ENCODE measurements at places on chromosomes 16 and 17.

GRCh38 chr17:64502021-64502420 lies 4.1 kb downstream of the DDX5 start:
- no peak for DNase-seq

DNA sequence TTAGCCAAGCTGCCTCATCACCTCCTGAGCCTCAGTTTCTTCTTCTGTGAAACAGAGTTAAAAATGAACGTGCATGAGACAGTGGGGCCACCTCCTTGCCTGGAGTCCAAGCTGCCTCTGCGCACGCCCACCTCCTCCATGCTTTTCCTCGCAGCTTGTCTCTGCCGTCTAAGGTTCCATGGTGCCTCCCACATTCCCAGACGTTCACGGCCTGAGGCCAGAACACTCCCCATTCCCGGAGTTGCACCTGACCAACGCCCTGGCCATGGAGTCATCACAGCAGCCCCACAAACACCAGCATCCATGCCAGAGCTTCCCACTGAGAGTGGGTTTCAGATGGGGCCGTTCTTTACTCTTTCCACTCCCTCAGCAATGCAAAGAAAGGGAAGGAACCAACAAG lies 183.0 kb upstream of the FOXF1 start:
- no peak for DNase-seq

GRCh38 chr17:73514146-73514863 lies 129.9 kb downstream of the SDK2 start:
- DNase-seq = no peak

DNA sequence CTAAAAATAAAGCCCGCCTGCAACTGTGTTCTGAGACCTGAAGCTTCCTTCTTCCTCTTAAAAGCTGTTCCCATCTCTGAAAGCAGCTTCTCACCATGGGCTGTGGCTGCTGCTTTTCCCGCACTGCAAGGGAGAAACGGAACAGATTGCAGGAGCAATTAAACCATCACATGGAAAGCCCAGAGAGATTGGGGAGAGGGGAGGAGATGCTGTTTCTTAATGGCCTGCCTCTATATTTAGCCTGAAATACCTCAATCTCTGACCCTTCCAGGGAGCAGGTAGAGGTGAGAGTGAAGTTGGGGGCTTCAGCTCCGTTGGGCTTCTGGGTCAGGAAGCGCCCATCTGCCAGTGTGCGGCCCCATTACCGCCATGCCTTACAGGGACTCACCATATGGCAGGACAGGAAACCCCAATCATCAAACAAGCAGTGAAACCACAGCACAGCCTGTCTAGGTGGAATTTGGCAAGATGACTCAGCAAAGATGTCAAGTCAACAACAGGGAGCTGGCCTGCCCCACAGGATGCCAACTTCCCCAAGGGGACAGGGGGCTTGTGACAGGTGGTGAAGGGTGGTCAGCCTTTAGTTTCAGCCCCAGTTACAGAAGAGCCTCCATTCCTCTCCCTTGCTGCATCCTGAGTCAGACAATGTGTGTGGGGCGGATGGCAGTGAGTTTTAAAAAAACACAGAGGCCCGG lies 286.6 kb upstream of the CCL2 start:
- DNase-seq = no peak

DNA sequence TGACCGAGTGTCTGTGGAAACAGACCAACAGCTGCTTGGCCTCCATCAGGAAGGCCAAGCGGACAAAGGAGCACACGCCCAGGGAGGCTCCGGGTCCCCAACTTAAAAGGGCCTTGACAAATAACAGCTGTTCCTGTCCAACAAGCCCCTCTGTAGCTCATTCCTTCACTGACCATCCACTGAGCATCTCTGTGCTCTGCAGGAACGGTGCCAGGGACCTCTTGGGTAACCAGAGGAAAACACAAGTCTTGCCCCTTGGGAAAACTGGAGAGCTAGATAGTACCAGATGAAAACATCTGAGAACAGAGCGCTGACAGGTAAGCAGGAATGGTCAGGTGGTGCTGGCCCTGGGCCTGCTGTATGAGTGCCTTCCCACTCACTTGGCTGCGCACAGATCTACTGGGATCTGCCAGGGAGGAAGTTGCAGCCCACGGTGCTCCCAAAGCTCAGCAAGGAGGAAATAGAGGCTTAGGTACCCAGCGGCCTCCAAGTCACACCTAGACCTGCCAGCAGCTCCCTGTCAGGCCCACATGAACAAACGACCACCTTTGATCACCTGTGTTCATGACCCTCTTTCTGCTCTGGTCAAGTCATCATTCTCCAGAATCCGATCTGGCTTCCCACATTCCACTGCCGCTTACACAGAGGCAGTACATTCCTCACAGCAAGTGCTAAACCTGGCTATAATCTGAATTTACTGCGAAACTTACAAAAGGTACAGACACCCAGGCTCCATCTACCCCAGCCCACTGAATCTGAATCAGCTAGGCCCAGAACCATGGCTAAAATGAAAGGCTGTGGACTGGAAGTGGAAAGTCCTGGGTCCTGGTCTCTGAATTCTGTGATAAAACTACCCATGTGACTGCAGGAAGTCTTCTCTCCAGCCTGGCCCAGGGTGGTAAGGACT lies 12.5 kb downstream of the DCAKD start:
- no peak for DNase-seq

DNA sequence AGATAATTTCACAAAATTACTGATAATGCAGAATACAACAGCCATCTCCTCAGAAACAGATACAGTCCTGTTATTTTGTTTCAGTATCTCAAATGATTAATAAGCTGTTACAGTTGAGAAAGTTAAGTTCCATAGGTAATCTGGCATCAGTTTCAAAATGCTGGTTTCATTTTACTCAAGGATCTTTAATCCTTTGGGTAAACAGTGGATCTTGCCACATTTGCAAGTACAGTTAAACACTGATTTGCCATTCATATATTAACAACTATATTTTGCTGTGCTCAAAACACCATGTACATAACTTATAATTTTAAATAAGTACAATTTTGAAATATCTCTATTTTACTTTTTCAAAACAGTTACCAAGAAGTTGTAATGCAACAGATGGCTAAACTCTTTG lies 31.2 kb downstream of the RPGRIP1L start:
- DNase-seq = no peak

DNA sequence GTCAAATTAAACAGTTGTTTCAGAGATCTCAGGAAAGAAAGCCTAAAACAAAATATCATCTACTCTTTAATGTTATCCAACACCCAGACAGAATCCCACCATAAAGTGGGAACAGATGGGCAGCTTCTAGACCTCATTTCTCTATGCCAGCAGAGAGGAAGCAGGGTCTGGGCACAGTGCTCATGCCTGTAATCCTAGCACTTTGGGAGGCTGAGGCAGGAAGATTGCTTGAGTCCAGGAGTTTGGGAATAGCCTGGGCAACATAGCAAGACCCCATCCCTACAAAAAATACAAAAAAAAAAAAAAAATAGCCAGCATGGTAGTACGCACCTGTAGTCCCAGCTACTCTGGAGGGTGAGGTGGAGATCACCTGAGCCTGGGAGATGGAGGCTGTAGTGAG lies 13.5 kb upstream of the ZNF652 start:
- DNase-seq = no peak

DNA sequence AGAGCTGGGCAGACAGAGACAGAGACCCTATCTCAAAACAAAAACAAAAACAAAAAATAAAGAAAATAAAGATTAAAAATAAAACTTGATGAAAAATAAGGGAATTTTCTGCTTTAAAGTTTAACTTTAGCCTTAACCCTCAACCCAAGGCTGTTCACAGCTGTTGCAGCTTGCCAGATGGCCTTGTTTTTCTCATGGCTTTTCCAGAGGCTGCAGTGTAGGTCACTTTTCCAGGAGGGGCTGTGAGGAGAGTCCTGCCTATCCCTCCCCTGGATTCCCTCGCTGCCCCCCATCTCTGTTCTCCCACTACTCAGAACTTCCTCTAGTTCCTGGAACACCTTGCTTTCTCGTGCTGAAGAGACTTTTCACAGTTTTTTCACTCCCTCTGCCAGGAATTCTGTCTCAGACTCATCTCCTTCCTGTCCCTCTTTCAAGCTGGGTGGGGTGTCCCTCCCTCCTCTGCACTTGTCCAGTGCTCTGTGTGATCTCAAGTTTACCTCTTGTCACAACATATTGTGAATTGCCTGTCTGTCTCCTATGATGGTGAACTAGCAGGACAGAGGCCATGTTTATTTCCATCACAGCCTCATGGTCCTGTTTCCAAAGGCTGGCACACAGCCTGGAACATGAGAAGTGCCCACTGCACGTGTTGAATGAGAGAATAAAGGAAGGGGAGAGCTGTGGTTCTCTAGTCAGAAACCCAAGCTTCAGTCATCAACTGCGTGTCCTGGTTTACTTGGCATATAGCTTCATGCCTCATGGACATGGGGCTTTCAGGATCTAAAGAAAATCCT lies 69.9 kb upstream of the MSI2 start:
- no peak for DNase-seq

GRCh38 chr17:40763752-40764151 lies 8.2 kb downstream of the KRT26 start:
- DNase-seq = no peak

DNA sequence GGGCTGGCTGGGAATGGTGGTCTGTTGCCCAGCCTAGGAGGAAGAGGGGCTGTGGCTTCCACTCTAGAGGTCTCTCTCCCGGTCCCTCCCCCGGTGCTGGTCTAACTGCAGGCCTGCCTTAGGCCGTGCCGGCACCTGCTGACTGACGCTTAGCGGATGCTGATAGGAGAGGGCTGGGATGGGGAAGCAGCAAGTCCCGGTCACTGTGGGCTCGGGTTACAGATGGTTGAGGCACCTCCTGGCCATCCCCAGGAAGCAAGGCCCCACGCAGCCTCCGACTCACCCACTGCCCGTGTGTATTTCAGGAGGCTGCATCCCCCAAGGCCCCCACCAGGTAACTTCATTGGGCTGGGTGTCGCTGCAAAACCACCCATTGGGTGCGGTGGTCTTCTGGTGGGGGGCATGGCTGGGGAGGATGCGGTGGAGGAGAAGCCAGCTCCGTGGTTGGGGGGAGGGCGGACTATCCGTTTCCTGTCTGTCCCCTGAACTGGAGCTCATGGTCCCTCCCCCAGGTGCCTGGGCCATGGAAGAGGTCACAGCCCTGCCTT lies 278.9 kb downstream of the SEC14L1 start:
- DNase-seq = peak; percentile 35

DNA sequence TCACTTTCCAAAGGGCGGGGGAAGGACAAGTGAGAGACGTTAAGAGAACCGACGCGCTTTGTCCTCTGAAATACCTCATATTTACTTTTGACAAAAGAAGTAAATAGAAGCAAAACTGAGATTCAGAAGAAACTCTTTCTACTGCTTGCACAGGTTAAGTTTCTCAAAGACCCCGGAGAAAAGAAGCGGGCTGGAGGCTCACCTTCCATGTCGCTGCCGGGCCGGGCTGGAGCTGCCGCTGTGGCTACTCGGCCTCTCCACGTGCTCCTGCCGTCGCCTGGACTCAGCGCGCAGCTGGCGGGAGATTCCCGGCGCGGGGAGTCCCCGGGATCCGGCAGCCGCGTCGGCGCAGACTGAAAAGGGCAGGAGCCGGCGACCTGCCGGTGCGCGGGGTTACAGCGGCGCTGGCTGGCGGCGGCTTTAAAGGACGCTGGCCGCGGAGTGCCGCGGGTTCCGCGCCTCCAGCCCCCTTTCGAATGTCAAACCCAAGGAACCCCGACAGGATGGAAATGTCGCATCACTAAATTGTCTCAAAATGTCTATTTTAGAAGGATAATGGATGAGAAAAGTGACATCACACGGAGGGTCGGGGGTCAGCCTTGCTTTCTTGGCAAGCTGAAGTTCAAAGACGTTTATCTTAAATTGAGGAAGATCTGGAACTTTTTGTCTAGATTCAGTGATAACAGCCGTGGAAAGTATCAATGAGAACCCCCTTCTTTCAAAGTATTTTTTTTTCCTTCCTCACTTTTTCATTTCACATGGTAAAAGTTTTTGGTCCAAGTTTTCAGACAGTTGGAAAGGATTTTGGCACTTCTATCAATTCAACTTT lies at the start of gene IKZF3:
TSS of gene IKZF3 (minus strand) at position 395 of the 829 bp plus-strand sequence. CDS start at position 209, 186 bp downstream.
- peak; percentile 61 for DNase-seq

- no peak for DNase-seq
These were observed 47.2 kb downstream of the MEOX1 start for GRCh38 chr17:43614561-43614960.

DNA sequence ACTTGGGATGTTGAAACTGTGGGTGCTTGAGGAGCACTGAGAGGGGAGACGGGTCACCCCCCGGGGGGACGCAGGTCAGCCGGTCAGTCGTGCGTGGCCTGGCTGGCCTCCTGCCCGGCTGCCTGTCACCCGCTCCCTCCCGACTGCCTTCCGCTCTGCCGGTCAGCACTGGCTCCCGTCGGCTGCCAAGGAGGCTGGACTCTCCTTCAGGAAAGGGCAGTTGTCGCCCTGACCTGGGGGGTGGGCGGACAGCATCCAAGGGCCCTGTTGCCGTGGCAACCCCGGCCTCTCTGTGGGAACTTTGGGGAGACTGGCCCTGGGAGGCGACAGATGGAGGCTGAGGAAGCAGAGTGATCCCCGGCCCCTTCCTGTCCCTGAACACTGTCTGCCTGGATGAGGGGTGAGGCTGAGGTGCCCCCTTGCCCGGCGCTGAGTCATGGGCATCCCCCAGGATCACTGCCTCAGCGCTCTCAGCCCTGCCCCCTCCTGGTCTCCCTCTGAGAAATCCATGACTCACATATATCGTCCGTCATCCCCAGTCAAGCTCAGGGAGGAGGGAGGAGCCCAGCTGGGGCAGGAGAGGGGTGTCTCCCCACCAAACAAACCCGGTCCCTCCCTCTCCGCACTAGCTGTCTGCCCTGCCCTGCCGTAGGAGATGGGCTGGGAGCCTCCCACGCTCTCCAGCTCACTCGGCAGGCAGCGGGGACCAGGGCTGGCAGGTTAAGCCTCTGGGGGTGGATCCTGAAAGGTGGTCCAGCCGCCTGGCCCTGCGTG lies at the start of gene ADGRG1:
TSS of gene ADGRG1 (plus strand) at position 623 of the 774 bp plus-strand sequence. CDS start 21,658 bp downstream, outside the sequence.
- DNase-seq = no peak

DNA sequence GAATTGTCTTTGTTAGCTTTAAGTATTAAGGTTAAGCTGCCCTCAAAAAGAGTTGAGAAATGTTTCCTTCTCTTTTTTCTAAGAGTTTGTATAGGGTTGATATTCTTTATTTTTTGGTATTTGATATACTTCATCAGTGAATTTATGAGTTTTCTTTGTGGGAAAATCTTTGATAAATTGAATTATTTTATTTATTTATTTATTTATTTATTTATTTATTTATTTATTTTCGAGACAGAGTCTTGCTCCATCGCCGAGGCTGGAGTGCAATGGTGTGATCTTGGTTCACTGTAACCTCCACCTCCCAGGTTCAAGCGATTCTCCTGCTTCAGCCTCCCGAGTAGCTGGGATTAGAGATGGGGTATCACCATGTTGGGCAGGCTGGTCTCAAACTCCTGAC lies 19.9 kb downstream of the TEFM start:
- no peak for DNase-seq

GRCh38 chr17:50615828-50616227 lies 18.9 kb upstream of the ABCC3 start:
- no peak for DNase-seq

- no peak for DNase-seq
These were observed 76.6 kb downstream of the MAP2K4 start for GRCh38 chr17:12097326-12097725.

- DNase-seq = no peak
These were observed 35.1 kb downstream of the GLP2R start for GRCh38 chr17:9860851-9861250.

DNA sequence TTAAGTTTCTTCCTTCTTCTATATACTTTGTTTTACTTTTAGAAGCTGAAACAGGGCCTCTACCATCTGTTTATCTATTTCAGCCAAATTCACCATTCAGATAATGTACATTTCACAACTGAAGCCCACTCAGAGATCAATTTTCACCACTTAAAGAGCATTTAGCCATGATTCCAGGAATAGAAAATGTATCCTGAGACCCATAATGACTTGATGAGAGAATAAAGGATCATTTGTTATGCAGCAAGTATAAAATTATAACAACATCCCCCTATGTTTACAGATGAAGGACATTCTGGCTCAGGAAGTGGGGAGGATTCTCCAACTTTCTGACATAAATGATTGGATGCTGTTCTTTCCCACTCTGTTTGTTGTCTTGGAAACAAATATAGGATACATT lies 962.1 kb upstream of the EEF2KMT start:
- DNase-seq = no peak
